Astrocyte of the hippocampus (primary cell): ENCODE measurements at places on chromosomes 13 and 19.

DNA sequence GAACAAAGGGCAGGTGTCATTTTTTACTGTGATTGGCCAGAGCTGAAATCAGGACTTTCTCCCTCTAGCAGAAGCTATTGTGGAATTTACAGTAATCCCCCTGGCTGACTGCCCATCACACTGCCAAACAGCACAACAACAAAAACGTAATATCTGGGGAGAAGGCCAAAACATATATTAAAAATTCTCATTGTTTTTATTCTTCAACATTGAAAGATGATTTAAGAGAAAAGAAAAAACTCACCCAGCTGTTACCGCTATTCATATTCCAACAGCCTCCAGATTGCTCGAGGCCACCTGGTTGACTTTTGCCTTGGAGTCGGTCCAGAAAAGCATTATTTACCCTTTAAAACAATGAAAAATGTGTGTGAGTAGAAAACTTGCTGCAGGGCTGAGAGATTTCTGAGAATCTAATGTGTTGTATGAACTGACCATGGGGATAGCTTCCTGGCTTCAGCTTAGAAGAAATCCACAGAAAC is 97.2 kb downstream of the EPSTI1 start:
- DNase-seq: peak; percentile 41

DNA sequence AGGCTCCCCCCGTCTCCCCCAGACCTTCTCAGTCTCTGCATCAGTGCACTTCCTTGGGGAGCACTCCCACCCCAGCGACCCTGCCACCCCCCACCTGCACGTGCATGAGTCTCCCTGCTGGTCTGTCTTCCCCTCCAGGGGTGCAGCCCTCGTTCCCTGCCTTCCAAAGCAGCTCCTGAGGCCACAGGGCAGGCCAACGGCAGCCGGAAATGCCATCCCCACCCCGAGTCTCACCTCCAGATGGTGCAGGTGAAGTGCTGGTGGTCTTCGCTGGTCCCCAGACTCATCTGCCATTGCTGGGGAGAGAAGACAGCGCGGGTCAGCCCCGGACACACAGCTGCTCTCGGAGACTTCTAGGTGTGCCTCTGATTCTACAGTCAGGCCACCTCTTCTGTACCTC is 5.5 kb downstream of the MYDGF start:
- DNase-seq: no peak

GRCh38 chr19:5086725-5087439 is 118.0 kb downstream of the KDM4B start:
- DNase-seq: no peak

DNA sequence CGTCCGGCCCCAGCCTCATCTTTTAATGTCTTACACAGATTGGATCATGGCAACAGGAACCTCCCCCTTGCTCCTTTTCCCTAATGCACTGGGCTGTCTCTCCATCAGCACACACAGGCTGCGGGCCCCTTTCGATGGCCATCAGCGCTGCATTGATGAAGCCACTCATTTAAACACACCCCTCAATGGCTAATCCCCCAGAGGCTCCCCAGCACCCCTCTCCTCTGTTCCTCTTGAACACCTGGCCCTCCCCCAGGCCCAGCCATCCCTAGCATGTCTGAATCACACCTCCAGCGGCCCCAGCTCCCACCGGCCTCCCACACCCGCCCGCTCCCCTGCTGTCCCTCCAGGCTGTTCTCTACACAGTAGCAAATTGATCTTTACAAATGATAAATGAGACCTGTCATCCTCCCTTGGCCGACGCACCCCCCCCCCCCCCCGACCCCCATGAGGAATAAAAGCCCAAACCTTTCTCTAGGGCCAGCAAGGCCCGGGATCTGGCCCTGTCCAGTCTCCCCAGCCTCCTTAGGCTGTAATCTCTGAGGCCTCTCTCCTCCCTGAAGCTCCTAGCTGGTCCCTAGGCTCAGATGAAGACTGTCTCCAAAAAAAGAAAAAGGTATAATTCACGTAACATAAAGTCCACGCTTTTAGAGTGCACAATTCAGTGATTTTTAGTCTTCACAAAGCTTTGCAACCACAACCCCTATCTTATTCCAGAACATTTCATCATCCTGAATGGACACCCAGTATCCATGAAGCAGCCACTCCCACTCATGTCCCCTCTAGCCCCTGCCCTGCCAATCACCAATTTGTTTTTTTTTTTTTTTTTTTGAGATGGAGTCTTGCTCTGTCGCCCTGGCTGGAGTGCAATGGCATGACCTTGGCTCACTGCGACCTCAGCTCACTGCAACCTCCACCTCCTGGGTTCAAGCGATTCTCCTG is 7.4 kb downstream of the RPL28 start:
- no peak for DNase-seq

DNA sequence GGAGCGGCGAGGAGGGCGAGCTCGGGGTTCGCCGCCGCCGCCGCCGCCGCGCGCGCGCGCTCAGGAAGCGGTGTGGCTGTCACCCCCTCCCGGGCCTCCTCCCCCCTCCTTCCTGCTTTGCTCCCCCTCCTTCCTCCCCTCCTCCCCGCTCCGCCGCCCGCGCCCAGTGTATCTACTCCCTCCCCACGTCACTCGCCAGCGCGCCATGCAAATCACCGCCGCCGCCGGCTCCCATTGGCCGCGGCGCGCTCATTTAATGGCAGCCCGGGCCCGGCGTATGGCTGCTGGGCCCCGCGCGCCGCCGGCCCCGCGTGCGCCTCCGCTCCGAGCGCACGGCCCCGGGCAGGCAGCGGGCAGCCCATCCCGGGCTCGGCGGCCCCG is 335 bp upstream of the SOX1 start:
- DNase-seq: peak; percentile 88

DNA sequence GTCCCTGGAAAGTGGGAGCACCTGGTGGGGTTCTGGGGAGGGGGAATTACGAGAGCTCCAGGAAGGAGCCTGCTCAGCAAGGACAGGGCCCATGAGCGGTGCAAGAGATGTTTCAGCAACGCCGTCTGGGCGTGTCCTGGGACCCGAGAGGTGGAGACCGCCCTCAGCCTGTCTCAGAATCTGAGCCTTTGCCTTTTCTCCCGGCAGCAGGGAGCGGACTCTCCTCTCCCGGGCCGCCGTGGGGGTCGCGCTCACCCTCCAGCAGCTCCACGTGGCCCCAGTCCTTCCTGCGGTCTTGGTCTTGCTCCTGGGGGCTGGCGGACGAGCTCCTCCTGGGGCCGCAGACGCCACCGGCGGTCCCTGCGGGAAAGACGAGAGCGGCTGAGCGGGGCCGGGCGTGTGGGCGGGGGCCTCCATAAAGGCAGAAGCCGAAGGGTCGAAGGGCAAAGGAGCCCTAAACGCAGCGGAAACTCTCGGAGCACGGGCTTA is 714 bp downstream of the POLRMT start:
- peak; percentile 71 for DNase-seq

- DNase-seq: peak; percentile 95
Measured at GRCh38 chr13:85497652-85498051, 301.6 kb downstream of the SLITRK6 start.

- DNase-seq: no peak
Measured at GRCh38 chr13:20567881-20568528, 1.0 kb downstream of the IFT88 start.

- DNase-seq: no peak
Measured at GRCh38 chr19:20151617-20152145, 15.3 kb upstream of the ZNF486 start.

GRCh38 chr13:62482351-62482750 is 1066.7 kb upstream of the PCDH20 start:
- DNase-seq: peak; percentile 11

DNA sequence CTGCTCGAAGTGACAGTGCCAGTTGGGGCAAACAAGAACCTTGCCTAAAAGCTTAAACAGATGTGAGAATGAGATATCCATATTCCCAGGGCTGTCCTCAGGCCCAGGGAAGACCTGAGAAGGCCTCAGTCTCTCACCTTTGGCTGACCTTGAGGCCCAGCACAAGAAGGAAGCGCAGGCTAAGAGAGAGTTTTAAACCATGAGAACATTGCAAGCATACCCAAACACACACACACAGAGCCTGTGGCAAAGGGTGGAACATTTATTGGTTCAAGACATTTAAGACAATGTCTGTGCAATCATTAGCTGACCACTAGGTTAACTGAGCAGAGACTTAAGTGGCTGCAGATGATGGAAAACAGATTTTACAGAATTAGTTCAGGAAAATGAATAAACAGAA is 248.2 kb downstream of the NBEA start:
- peak; percentile 2 for DNase-seq

GRCh38 chr13:27170221-27170515 is 1.4 kb downstream of the USP12 start:
- no peak for DNase-seq

DNA sequence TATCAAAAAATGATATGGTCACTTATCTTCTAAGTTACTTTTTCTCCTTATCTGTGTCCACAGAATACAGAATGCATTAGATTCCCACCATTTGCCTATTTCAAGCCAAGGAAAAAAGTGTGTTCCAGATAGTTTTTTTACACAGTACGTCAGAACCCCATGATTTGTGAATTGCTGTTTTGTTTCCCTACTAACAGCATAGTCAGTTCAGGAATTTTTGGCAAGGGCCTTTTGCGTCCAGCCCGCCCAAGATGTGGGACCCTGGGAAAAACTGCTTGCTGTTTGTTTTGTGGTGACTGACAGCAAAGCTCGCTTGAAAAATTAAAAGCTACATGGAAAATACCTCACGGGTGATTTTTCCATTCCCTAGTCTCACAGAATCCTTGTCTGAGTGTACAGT is 20.4 kb upstream of the FAM216B start:
- DNase-seq: peak; percentile 73

DNA sequence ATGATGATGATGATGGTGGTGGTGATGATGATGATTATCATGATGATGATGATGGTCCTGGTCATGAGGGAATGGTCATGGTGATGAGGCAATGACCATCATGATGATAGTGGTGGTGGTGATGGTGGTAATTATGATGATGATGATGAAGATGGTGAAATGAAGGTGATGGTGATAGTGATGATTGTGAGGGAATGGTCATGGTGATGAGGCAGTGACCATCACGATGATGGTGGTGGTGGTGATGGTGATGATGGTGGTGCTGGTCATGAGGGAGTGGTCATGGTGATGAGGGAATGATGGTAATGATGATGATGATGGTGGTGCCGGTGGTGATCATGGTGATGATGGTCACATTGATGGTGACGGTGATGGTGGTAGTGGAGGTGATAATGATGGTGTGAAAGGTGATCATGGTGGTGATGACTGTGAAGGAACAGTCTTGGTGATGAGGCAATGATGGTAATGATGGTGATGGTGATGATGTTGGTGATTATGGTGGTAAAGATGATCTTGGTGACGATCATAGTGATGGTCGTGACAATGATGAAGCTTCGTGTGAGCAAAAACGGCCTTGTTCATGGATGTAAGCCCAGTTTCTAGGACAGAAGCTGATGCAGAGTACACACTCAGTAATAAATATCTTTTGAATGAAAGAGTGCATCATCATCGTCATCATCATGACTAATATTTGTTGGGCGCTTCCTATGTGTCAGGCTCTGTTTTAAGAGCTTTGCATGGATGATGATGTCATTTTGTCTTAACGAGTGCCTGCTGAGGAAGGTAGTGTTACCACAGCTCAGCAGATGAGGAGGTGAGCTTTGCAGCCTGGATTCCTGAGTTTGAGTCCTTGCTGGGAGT is 17.3 kb downstream of the SBK2 start:
- DNase-seq: peak; percentile 44

GRCh38 chr13:113274721-113275120 is 22.3 kb upstream of the LAMP1 start:
- no peak for DNase-seq

- no peak for DNase-seq
Measured at GRCh38 chr19:54299515-54299914, 13.5 kb downstream of the LILRA5 start.

GRCh38 chr19:21848706-21849105 is 12.7 kb upstream of the ZNF43 start:
- DNase-seq: peak; percentile 62

DNA sequence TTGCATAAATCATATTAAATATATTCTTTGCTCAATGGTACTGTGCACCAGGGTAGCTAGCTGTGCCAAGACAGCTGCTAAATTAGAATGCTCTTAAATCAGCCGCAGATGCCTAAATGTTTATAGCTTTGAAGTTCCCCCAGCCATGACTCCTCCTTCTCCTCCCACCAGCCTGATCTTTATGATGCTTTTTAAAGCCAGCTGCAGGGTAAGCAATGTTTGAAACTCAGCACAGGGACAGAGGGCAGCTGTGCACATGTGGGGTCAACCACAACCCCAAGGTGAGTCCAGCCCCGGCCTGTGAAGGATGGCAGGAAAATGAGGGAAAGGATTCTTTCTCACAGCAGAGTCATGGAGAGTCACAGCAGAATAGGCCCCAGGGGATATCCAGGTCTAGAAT is 635.7 kb downstream of the UQCRFS1 start:
- no peak for DNase-seq

- no peak for DNase-seq
Measured at GRCh38 chr13:34886121-34886875, 55.8 kb upstream of the NBEA start.

- DNase-seq: no peak
Measured at GRCh38 chr19:46928951-46929350, 68.2 kb downstream of the ARHGAP35 start.

DNA sequence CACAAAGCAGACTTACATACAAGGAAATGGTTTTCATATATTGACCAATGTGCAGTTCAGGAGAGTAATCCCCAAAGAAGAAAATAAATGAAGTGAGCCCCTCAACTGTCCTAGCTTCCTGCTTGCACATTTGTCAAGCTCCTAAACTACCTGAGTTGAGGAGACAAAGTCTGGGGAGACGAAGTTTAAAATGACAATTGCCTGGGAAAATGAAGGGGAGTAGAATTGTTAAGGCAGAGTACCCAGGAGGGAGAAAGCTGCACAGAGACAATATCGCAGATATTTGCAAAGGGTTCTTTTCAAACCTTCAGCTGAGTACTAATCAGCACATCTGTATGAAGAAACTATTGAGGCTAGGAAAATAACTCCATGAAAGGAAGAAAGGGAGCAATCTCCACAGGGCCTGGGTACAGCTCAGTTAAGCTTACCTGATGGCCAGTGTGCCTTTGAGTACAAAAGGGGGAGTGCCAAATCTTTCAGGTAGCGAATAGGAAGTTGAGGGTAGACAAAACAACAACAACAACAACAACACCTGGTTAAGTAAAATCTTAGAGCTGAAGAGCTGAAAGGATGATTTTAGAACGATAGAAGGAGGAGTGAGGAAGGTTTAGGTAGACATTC is 1700.1 kb upstream of the PRR20A start:
- no peak for DNase-seq

DNA sequence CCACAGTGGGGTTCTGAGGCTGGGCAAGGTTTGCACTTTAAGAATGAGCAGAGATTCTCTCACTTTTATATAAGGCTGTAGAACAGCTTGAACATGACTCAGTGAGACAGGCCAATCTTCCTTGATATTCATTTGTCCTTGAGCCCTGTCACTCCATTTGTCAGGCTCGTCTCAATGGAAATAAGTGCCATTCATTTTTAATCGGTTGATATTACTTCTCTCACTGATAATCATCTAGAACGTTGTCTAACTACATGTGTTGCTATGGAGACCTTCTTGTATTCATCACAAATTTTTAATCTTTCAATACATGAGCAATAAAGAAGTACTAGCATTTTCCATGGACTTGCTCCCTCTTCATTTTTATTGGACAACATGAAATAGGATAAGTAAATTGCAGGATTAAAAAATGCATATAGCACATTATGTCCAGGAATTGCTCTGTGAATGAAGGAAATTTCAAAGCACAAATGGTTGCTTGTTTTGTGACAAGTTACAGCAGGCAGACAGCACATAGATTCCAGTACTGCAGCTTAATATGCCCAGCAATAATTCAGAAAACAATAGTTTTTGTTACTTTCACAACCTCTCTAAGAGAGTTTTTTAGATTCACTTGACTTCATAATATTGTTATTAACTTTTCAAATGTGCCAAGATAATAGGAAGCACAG is 1178.4 kb upstream of the ATXN8OS start:
- no peak for DNase-seq
